ENCODE measurements at places on chromosomes 12 and 14. TPM values are rescaled to one million over a fixed set of nuclear protein-coding genes. Genes with fewer than 3 reads are reported as not detected.

GRCh38 chr14:35258420-35258819 is 33.8 kb upstream of the PSMA6 start:
- H3K4me1 ChIP-seq: no peaks in the 10 kb centered on the region
- DNase-seq: no peak
- H3K27ac ChIP-seq: no peak overlapping the region
- no peaks in the 10 kb centered on the region for H3K36me3 ChIP-seq
- H3K27me3 ChIP-seq: no peaks in the 10 kb centered on the region
- H3K4me3 ChIP-seq: no peak overlapping the region

The ORAI1 gene
- total RNA-seq: 6.7 TPM

The CD163L1 gene
- total RNA-seq: 3.5 TPM

DNA sequence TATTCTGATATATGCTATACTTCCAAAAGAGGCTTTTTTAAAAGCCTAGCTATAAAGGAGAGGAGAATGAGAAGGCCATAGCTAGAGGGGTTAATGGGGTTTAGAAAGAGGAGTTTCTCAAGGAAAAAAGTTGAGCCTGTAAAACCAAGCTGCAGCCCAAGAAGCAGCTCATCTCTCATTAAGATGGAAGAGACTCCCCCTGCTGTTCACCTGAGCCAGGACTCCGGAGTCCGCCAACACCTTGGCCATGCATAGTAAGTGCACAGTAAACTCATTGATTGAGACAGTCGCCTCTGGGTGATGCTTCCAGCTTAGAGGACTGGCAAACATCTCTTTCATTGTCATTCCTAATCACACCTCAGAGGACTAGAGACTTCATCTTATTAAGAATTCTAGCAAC is 46.2 kb downstream of the ANO2 start:
- H3K27me3 ChIP-seq: no peaks in the 10 kb centered on the region
- no peak for DNase-seq
- H3K4me3 ChIP-seq: no peak overlapping the region
- H3K4me1 ChIP-seq: no peaks in the 10 kb centered on the region
- H3K36me3 ChIP-seq: no peaks in the 10 kb centered on the region
- H3K27ac ChIP-seq: no peak overlapping the region

The NRL gene
- 2.1 TPM for total RNA-seq

- H3K4me1 ChIP-seq: no peaks in the 10 kb centered on the region
- no peak overlapping the region for H3K27ac ChIP-seq
- no peaks in the 10 kb centered on the region for H3K36me3 ChIP-seq
- no peak overlapping the region for H3K4me3 ChIP-seq
These were observed 156.5 kb downstream of the PAWR start for GRCh38 chr12:79534029-79534867.
